Activated T-cell treated with anti-CD3 and anti-CD28 coated beads, Interleukin-2, amount 50 U/mL, for 72 hours (primary cell): ENCODE measurements at places on chromosomes 5 and 9. TPM values are rescaled to one million over a fixed set of nuclear protein-coding genes. Genes with fewer than 3 reads are reported as not detected.

ARL10 gene
- 7.5 TPM for total RNA-seq

S100Z gene
- total RNA-seq = 1.7 TPM

EPB41L4B gene
- 3.8 TPM for total RNA-seq

MED22 gene
- total RNA-seq = 31.5 TPM

CFAP90 gene
- total RNA-seq = not detected

SV2C gene
- 0.19 TPM for total RNA-seq

NKD2 gene
- 18.7 TPM for total RNA-seq

PCDHB5 gene
- not detected for total RNA-seq

DNAJC21 gene
- 64.0 TPM for total RNA-seq

LTC4S gene
- 1.5 TPM for total RNA-seq

FBLL1 gene
- total RNA-seq = 0.37 TPM

PCDH1 gene
- not detected for total RNA-seq

AQP3 gene
- total RNA-seq = 12.0 TPM

QRFP gene
- not detected for total RNA-seq

PSD2 gene
- total RNA-seq = not detected

PCDHGB4 gene
- total RNA-seq = not detected

FAM13B gene
- 19.3 TPM for total RNA-seq

TRPM3 gene
- not detected for total RNA-seq

RASGRF2 gene
- total RNA-seq = 20.5 TPM

NUTM2G gene
- total RNA-seq = not detected

ANKRD20A1 gene
- 3.0 TPM for total RNA-seq

C9 gene
- total RNA-seq = not detected

PTGDS gene
- total RNA-seq = not detected

GABRA1 gene
- not detected for total RNA-seq

OLFML2A gene
- total RNA-seq = not detected

PCDHA9 gene
- not detected for total RNA-seq

ANKRD33B gene
- 6.2 TPM for total RNA-seq

MAP1B gene
- 5.5 TPM for total RNA-seq

TAF11L4 gene
- not detected for total RNA-seq

SLCO4C1 gene
- 0.22 TPM for total RNA-seq

HRCT1 gene
- total RNA-seq = not detected

PCDHB15 gene
- not detected for total RNA-seq

OGN gene
- total RNA-seq = not detected

SLC25A2 gene
- total RNA-seq = 0.46 TPM

NR5A1 gene
- 0.07 TPM for total RNA-seq

PTPN3 gene
- 2.7 TPM for total RNA-seq

TPRN gene
- total RNA-seq = 13.3 TPM

TAF11L10 gene
- total RNA-seq = not detected

SPATA6L gene
- 0.60 TPM for total RNA-seq

SLC6A19 gene
- total RNA-seq = not detected

MCTP1 gene
- total RNA-seq = 1.2 TPM

PCDHA11 gene
- total RNA-seq = not detected

PLEKHG4B gene
- total RNA-seq = not detected

PSAT1 gene
- total RNA-seq = 206 TPM

CERT1 gene
- 31.9 TPM for total RNA-seq

TAF11L3 gene
- not detected for total RNA-seq

LRRC26 gene
- not detected for total RNA-seq

SH3GLB2 gene
- total RNA-seq = 41.3 TPM

SOHLH1 gene
- not detected for total RNA-seq

SUSD3 gene
- total RNA-seq = 56.8 TPM

ZNF474 gene
- 0.12 TPM for total RNA-seq

TAF11L5 gene
- not detected for total RNA-seq

RNF130 gene
- total RNA-seq = 23.6 TPM

TNFSF8 gene
- total RNA-seq = 99.5 TPM
